ENCODE measurements at places on chromosomes 11 and 22. TPM values are rescaled to one million over a fixed set of nuclear protein-coding genes. Genes with fewer than 3 reads are reported as not detected.

GRCh38 chr22:22168190-22168940 lies 76.2 kb upstream of the VPREB1 start:
- DNase-seq, result peak; percentile 79

The C11orf42 gene
- total RNA-seq, result not detected

- no peak for DNase-seq
Measured at GRCh38 chr11:60786811-60787567, 1.9 kb downstream of the MS4A10 start.

DNA sequence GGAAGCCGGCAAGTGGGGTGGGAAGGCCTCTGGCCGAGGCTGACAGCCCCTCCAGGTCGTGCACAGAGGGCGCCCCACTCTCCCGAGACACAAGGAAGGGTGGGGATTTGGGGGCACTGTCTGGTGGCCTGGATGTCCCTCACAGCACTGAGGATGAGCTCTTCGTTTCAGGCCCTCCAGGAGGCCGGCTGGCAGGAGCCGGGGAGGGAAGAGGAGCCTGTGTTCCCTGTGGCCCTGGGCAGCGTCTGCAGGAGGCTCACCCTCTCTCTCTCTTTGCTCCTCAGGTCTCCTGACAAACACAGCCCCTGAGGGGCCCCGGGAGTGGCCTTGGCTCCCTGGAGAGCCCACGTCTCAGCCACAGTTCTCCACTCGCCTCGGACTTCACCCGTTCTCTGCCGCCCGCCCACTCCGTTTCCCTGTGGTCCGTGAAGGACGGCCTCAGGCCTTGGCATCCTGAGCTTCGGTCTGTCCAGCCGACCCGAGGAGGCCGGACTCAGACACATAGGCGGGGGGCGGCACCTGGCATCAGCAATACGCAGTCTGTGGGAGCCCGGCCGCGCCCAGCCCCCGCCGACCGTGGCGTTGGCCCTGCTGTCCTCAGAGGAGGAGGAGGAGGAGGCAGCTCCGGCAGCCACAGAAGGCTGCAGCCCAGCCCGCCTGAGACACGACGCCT lies 1078.0 kb downstream of the BRD1 start:
- no peak for DNase-seq

- no peak for DNase-seq
Measured at GRCh38 chr22:27679176-27679575, 122.4 kb downstream of the MN1 start.

DNA sequence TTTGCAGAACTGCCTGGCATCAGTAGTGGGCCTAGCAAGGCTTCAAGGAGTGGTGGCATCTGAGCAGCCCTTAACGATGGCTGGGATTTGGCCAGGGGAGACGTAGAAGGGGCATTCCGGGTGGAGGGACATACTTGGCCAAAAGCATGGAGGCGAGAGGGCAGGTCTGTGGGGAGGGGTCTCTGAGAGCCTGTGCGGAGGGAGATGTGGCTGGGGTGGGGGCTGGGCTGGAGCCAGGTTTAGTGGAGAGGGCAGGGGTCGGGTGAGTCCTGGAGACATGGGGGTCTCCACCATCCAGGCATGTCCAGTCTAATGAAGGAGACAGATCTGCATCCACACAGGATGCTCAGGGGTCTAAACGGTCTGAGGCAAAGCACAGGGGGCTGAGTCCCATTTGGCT lies 34.4 kb upstream of the WNT11 start:
- no peak for DNase-seq

- no peak for DNase-seq
Measured at GRCh38 chr11:62665599-62666258, 617 bp downstream of the CSKMT start.

DNA sequence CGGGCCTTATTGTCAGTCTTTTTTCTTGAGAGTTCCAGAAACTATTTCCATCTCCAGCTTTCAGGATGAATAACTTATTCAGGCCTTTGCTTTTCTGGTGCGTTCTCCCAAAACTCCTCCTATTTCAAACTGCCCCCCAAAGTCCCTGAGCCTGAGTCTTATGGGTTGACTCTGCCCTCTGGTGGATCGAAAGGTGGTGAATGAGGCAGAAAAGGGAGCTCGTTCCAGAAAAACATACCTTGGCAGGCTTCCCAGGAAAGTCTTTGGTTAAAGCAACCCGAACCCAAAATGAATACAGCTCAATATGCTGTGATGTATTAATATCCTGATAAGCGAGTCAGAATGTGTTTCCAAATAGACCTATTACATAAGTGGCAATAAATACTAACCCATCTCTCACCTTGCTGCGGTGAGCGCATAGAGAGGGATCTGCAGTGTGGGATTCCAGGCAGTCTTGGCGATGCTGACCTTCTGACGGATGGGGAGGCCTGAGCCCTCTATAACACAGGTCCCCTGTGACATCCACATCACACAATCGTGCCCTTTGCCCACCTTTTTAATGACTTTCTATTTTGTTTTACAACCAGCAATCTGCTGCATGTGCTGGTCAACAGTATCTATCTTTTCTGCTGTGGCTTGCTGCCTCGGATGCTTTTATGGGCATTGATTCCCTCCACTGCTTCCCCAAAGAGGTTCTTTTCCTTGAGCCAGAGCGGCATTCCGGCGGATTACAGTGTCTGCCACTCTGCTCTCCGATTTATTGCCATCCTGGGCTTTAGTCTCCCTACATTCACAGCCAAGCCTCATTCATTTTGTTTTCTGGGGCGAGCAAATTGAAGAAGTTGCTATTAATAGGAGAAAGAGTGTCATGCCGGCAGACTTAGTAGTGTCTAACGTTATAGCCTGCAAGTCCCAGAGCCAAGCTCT lies 756.8 kb downstream of the NTM start:
- peak; percentile 90 for DNase-seq

- DNase-seq, result no peak
Measured at GRCh38 chr11:102850973-102851745, 7.8 kb upstream of the MMP3 start.

The IFITM10 gene
- 0.24 TPM for total RNA-seq

The HPX gene
- 4.4 TPM for total RNA-seq

The KRTAP5-9 gene
- not detected for total RNA-seq

DNA sequence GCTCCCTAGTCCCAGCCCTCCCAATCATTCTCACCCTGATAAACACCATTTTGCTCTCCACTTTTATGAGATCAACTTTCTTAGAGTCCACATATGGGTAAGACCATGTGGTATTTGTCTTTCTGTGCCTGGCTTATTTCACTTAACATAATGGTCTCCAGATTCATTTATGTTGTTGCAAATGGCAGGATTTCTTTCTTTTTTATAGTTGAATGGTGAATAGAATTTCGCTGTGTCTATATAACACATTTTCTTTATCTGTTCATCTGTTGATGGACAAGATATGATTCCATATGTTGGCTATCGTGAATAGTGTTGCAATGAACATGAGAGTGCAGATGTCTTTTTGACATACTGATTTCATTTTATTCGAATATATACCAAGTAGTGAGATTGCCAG lies 367.4 kb upstream of the ARHGAP42 start:
- no peak for DNase-seq

The OVOL1 gene
- total RNA-seq, result not detected

The POU2F3 gene
- total RNA-seq, result not detected

DNA sequence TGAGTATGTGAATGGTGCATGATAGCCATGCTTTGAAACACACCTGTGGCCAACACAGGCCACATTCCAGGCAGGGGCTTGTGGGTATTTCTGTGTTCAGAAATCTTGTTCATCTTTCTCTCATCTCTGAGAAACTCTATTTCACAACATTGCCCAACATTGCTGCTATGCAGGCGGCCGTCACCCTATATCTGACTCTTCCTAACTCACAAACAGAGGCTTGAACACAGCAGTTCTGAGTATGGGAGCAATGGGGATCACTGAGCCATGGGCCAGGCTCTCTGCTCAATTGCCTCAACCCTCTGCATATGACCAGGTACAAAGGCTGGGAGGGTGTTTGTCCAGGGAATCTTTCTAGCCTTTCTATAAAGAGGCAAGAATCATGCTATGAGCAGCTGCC lies 259.9 kb downstream of the BUD13 start:
- no peak for DNase-seq

The DUSP8 gene
- 0.70 TPM for total RNA-seq

The FGF19 gene
- total RNA-seq, result not detected
